HFFc6 (cell line): ENCODE measurements at places on chromosomes 13 and 19. TPM values are rescaled to one million over a fixed set of nuclear protein-coding genes. Genes with fewer than 3 reads are reported as not detected.

GRCh38 chr19:13906521-13906904 is 512 bp downstream of the CC2D1A start:
- peak overlapping the region; percentile 86 for H3K4me3 ChIP-seq
- no peak overlapping the region for H3K27ac ChIP-seq
- H3K36me3 ChIP-seq: no peaks in the 10 kb centered on the region; the same call in 1 of the 2 replicates

GRCh38 chr13:33784738-33785137 is 33.2 kb upstream of the RFC3 start:
- H3K27ac ChIP-seq: no peak overlapping the region
- H3K4me3 ChIP-seq: no peak overlapping the region
- DNase-seq: no peak
- no peaks in the 10 kb centered on the region for H3K36me3 ChIP-seq
- H3K4me1 ChIP-seq: peaks cover 11% of the 10 kb centered on the region

DNA sequence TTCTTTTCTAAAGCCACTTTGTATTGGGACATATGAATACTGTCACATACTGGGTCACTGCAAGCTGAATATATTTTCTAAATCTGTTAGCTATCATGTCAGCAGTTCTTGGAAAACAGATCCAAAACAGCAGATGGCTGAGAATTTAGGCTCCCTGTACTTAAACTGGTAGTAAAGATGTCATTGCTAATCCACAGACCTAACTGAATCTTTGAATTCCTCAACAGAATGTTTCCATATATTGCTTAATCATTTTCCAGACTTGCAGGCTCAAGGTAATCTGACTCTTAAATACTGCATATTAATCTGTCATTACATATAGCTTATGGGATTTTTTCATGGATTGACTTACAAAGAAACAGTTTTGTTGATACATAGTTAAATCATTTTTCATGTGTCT is 639.0 kb upstream of the KLHL1 start:
- no peaks in the 10 kb centered on the region for H3K4me1 ChIP-seq
- H3K27ac ChIP-seq: no peak overlapping the region
- no peak overlapping the region for H3K4me3 ChIP-seq
- no peaks in the 10 kb centered on the region for H3K36me3 ChIP-seq
- no peaks in the 10 kb centered on the region for H3K27me3 ChIP-seq
- no peak for DNase-seq

- DNase-seq: no peak
- no peak overlapping the region for H3K27ac ChIP-seq
- no peak overlapping the region for H3K4me3 ChIP-seq
- peaks cover 14% of the 10 kb centered on the region; the same call in 1 of the 2 replicates for H3K4me1 ChIP-seq
- H3K36me3 ChIP-seq: no peaks in the 10 kb centered on the region
- H3K27me3 ChIP-seq: peaks cover 22% of the 10 kb centered on the region
Observed at GRCh38 chr13:106348075-106348840, 187.2 kb downstream of the EFNB2 start.

GRCh38 chr13:67515895-67516294 is 285.8 kb upstream of the PCDH9 start:
- no peaks in the 10 kb centered on the region for H3K4me1 ChIP-seq
- no peaks in the 10 kb centered on the region for H3K36me3 ChIP-seq
- no peaks in the 10 kb centered on the region for H3K27me3 ChIP-seq
- H3K4me3 ChIP-seq: no peak overlapping the region
- H3K27ac ChIP-seq: no peak overlapping the region

DNA sequence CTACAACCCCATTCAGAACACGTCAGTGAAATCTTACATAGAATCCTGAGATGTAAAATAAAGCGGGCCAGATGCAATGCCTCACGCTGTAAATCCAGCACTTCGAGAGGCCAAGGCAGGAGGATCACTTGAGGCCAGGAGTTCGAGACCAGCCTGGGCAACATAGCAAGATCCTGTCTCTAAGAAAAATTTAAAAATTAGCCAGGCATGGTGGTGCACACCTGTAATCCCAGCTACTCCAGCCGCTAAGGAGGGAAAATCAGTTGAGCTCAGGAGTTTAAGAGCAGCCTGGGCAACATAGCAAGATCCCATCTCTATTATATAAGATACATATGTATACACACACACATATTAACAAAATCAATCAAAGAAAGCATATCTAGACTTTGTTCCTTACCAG is 41.2 kb downstream of the PEX11G start:
- no peak for DNase-seq
- no peaks in the 10 kb centered on the region for H3K27me3 ChIP-seq
- no peak overlapping the region for H3K4me3 ChIP-seq

GRCh38 chr19:892243-892893 is 619 bp downstream of the MED16 start:
- H3K27me3 ChIP-seq: peaks cover 7% of the 10 kb centered on the region
- no peaks in the 10 kb centered on the region for H3K4me1 ChIP-seq
- no peak for DNase-seq
- H3K4me3 ChIP-seq: peak overlapping the region; percentile 92

DNA sequence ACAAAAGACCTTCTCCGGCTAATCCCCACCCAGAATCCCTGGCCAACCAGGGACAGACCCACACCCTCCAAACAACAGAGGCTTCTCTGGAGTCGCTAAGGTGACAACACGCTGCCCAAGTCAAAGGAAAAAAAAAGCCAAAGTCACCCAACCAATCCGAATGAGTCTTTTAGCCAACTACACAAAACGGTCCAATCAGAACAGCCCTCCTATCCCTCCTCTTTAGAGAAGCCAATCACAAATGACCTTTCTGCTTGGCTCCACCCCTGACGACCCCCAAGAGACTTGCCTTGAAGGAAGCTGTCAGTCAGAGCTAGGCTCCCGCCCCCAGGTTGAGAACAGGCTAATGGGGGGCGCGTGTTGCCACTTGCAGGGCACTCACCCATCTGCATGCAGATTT is 6.6 kb upstream of the FBXW9 start:
- H3K4me3 ChIP-seq: no peak overlapping the region
- peaks cover 3% of the 10 kb centered on the region for H3K27me3 ChIP-seq
- peaks cover 25% of the 10 kb centered on the region for H3K36me3 ChIP-seq
- no peak for DNase-seq

GRCh38 chr19:19062454-19063182 is 1.2 kb upstream of the SLC25A42 start:
- peak; percentile 57 for DNase-seq
- peaks cover 1% of the 10 kb centered on the region for H3K27me3 ChIP-seq
- peak overlapping the region; percentile 91 for H3K4me3 ChIP-seq
- peaks cover 7% of the 10 kb centered on the region; the same call in 1 of the 2 replicates for H3K36me3 ChIP-seq

- DNase-seq: peak; percentile 64
- no peaks in the 10 kb centered on the region; the same call in none of the 2 replicates for H3K27me3 ChIP-seq
- peak overlapping the region; percentile 74; the same call in 1 of the 2 replicates for H3K4me3 ChIP-seq
- no peak overlapping the region; the same call in 1 of the 2 replicates for H3K27ac ChIP-seq
- no peaks in the 10 kb centered on the region for H3K4me1 ChIP-seq
- H3K36me3 ChIP-seq: no peaks in the 10 kb centered on the region
Observed at GRCh38 chr19:46639358-46640182, 3.6 kb upstream of the GNG8 start.

DNA sequence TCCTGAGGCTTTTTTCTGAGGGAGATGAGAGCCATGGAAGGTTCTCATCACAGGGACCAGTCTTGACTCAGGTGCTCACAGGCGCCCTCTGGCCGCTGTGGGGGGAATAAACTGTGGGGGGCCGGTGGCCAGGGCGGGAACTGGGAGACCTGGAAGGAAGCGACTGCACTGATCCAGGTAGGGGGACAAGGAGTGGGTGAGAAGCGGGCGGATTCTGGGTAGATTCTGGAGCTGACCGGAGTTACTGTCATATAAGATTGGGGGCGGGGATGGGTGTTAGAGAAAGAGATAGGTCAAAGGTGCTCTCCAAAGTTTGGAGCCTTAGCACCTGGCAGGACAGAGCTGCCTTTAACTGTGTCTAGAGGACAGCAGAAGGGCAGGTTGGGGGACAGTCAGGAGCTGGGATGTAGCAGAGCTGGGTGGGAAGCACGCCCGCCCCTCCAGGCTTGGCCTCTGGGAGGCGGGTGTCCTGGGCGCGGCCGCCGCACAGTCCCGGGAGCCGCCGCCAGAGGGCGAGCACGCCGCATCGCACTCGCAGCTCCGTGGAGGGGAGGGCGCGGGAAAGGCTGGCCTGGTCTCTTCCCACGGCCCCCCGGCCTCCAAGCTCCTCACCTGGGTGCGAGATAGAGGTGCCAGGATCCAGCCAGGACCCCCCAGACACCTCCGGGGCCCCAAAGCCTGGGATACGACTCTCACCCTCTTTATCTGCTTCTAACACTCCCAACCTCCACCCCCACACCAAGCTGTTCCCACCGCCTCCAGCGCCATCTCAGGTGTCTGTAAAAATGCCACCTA is 4.2 kb upstream of the DAND5 start:
- H3K27me3 ChIP-seq: peaks cover 4% of the 10 kb centered on the region
- peak overlapping the region; percentile 75 for H3K27ac ChIP-seq
- no peaks in the 10 kb centered on the region for H3K36me3 ChIP-seq
- peak; percentile 57 for DNase-seq
- peaks cover 21% of the 10 kb centered on the region for H3K4me1 ChIP-seq

GRCh38 chr13:96771486-96772367 is 222.5 kb downstream of the OXGR1 start:
- H3K4me1 ChIP-seq: no peaks in the 10 kb centered on the region
- DNase-seq: no peak
- no peaks in the 10 kb centered on the region; the same call in 1 of the 2 replicates for H3K27me3 ChIP-seq
- H3K27ac ChIP-seq: no peak overlapping the region
- no peaks in the 10 kb centered on the region for H3K36me3 ChIP-seq
- H3K4me3 ChIP-seq: no peak overlapping the region

GRCh38 chr13:96052656-96053002 is 572 bp downstream of the UGGT2 start:
- DNase-seq: peak; percentile 43
- H3K4me1 ChIP-seq: peaks cover 14% of the 10 kb centered on the region
- H3K4me3 ChIP-seq: peak overlapping the region; percentile 99
- peaks cover 5% of the 10 kb centered on the region for H3K27me3 ChIP-seq
- peak overlapping the region; percentile 99 for H3K27ac ChIP-seq
- 0 out of 2 replicates have a peak, but pooled peaks cover 5% of the 10 kb centered on the region for H3K36me3 ChIP-seq

Gene C19orf53
- total RNA-seq: 123 to 137 TPM (median 130 TPM) in 3 replicates

Gene ZNF737
- total RNA-seq: 1.6 to 2.8 TPM (median 2.3 TPM) in 3 replicates

Gene SLC8A2
- not detected in 3 replicates for total RNA-seq

Gene HPN
- total RNA-seq: not detected in 3 replicates

Gene KLK12
- total RNA-seq: not detected in 3 replicates

Gene TUBA3C
- not detected in 3 replicates for total RNA-seq

Gene ZNF442
- 2.7 to 4.2 TPM (median 2.7 TPM) in 3 replicates for total RNA-seq

Gene ERICH6B
- not detected in 2 replicates for total RNA-seq

Gene CCDC61
- total RNA-seq: 8.6 to 12.8 TPM (median 9.9 TPM) in 3 replicates
